ENCODE measurements at places on chromosomes 7 and 10.

DNA sequence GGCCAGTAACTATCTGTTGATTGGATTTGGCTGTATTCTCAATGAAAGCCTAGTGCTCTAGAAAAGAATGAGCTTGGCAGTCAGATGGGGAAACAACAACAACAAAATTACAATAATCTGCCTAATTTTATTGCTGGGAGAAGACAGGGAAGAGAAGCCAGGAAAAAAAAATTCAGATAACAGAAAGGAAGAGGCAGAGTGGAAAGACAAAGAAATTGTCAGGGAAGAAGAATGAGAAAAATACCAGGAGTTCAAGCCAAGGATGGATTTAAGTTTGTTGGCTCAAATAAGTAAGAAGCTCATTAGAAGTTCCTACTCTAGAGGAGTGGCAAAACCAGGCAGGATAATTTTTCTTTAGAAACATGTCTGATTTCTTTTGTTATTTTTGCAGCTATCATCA lies 45.9 kb upstream of the PRKG1 start:
- DNase-seq: no peak

DNA sequence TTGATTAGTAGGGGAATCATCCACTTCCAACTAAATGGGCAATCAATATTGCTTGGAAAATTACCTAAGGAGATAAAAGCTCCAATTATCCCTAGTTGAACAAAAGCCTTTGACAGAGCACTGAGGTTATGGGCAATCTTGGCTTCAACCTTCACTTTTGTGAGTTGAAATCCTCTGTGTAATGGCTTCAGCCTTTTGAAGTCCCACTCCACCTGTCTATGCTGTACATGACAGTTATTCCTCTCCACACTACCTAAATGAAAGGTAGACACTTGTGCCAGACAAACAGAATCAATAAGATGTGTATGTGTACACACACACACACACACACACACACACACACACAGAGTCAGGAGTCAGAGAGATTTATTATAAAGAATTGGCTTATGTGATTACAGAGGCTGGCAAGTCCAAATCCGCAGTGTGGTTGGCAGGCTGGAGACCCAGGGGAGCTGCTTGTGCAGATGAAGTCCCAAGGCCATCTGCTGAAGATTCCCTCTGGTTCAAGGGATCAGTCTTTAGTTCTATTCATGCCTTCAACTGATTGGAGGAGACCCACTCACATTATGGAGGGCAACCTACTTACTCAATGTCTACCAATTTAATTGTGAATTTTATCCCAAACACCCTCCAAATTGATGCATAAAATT lies 164.8 kb upstream of the CDC14C start:
- DNase-seq: no peak

DNA sequence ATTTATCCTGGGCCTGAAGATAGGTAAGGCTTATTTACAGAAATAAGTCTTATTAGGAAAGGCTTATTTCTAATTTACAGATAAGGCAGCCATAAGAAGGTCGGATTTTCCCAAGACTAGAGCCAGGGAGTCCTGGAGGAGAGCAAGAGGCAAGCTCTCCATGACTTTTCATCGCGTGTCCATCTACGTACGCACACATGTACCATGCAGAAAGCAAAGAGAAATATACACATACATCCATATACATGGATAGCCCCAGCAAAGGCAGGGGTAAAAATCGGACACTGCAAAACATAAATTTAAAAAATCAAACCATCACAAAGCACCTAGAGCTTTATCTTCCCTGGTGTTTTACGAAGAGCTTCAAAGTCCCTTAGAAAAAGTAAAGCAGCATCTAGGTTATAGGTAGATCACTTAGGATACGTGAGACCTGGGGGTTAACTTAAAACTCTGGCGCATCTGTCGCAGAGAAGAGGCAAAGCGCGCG lies 25.8 kb upstream of the ZRANB1 start:
- DNase-seq: no peak

DNA sequence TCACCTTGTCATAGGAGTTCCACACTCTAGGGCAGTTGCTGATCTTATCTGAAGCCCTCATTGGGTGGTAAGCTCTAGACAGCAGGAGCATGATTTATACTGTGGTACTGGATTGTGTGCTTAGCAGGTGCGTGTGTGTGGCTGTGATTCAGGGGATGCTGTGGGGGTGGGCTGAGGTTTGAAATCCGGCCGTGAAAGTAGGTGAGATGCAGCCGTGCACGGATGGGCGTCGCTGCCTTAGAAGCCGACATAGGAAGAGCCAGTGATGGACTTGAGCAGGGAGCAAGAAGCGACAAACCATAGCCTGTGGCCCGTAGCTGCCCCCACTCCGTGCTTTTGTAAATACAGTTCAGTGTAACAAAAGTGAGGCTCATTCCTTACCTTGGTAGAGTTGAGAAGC lies 38.2 kb downstream of the PROSER2 start:
- DNase-seq: no peak

- no peak for DNase-seq
Measured at GRCh38 chr7:110417611-110418010, 673.3 kb upstream of the LRRN3 start.

- no peak for DNase-seq
Measured at GRCh38 chr10:30559180-30559579, 70.4 kb downstream of the LYZL2 start.

GRCh38 chr10:99654390-99655175 lies 4.7 kb upstream of the ENTPD7 start:
- no peak for DNase-seq

GRCh38 chr10:106446920-106447319 lies 717.6 kb downstream of the SORCS1 start:
- no peak for DNase-seq

DNA sequence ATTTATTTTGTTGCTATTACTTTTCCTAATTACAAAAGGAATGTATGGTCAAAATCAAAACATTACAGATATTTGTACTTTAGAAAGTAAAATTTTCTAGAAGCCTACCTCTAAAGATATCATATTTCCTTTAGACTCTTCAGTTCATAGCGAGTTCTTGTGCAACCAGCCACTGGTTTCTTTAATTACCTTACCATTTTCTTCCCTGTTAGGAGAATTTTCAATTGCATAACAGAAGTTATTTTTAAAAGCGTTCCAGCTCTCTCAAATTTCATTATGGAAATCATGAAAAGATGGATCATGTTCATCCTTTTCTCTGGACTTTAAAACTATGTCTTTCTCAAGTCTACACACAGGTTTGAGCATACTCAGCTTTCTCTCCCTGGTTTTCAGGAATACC lies 5.0 kb upstream of the TRUB1 start:
- DNase-seq: no peak

DNA sequence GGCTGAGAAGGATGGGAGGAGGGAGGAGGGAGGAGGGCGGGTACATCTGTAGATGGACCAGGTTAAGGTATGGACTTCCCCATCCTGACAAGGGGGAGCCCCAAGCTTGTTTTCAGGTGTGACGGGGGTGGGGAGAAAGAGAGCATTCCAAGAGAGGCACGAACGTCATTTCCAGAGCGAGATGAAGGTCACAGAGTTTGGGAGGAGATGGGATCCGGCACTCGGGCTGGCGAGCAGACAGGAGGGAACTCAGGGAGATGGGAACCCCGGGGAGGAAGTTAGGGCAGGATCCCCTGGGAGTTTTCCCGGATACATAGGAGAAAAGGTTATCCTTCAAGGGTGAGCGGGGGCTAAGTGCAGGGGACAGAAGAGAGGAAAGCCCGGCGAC lies 118.8 kb downstream of the CUX1 start:
- DNase-seq: no peak

DNA sequence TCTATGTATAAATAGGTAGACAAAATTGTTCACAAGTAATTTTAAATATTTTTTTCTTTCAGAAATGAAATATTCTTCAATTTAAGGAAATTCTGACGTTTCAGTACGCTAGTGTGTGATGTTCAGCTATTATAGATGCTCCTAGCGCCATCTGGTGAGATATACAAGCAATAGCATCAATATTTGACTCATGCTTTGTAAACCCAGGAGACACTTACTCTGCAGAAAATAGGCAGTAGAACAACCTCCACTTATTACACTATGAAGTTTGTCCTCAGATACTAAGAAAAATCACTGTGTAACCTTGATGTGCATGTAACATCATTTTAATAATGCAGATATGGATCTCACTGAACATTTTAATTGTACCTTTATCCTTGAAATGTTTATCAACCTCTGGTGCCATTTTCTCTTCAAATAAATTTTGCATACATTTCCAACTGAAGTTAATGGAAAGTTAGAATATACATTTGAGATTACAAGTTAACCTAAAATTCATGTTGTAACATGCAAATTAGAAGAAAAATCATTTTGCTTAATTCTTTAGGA lies 151.5 kb upstream of the FAM3C start:
- no peak for DNase-seq

DNA sequence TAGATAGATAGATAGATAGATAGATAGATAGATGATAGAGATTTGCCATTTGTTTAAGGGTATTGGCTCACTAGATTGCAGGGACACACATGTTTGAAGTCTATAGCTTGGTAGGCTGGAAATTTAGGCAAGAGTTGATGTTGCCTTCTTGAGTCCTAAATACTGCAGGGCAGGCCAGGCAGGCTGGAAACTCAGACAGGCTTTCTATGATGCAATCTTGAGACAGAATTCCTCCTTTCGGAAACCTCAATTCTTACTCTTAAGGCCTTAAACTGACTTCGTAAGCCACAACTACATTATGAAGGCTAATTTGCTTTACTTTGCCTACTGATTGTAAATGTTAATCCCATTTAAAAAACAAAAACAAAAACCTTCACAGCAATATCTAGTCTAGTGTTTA lies 322.9 kb upstream of the AKR1E2 start:
- no peak for DNase-seq

GRCh38 chr7:5088906-5089305 lies 43.2 kb downstream of the RBAK start:
- no peak for DNase-seq

DNA sequence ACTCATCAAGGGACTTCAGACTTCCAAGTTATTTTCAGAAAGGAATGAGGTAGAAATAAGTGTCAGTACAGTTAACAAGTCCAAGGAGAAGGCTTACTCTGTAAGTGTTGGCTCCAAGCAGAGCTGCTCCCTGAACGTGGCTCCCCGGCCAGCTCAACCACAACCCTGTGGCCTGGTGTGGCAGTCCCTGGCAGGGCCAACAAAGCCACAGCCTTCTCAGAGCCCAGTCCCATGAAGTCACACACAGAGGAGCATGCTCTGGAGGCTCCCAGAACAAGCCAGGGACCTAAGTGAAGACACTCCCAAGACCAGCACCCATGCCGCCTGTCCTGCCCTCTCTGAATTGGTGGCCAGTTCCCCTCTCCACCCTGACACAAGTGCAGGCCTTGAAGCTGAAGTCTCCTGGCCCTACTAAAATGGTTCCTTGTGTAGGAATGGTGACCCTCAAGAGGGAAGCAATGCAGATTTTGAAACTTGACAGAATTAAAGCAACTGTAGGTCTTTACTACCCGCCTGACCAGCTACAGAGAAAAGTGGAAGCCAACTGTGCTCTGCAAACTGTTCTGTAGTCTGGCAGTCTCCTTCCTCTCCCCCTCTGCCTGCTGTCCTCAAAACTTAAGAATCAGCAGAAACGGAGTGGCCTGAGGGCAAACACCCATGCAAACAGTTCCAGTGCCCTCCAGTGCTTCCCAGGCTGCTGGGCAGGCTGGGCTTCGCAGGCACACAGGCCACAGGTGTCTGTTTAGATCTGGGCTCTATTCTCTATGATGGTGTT lies 51.1 kb downstream of the NOD1 start:
- no peak for DNase-seq

DNA sequence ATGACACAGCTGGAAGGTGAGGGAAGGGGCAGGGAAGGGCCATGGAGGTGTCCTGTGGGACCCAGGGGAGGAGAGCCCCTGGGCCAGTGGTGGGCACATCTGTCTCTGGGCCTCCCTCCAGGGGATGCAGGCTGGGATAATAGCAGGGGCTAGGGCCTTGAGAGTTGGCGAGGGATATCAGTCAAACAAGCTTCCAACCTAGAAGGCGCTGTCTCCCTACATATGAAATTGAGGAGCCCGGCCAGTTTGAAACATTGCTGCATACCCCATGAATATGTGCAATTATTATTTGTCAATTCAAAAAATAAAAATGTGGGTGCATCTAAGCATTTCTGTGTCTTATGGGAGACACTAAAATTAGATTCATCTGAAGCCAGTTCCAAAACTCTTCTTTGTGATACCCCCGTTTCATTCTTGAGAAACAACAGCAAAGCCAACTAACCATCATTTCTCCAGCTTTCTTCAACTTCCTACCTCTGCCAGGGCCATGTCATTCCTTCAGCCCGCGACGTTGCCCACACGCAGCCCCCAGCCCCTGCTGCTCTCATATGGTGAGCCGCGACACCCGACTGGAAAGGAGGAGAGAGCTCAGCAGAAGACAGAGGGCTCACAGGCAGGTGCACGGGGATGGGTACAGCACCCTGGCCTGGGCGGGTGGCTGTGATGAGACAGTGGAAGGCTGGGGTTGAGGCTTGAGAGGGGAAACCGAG lies 418.7 kb downstream of the GLRX3 start:
- DNase-seq: no peak

DNA sequence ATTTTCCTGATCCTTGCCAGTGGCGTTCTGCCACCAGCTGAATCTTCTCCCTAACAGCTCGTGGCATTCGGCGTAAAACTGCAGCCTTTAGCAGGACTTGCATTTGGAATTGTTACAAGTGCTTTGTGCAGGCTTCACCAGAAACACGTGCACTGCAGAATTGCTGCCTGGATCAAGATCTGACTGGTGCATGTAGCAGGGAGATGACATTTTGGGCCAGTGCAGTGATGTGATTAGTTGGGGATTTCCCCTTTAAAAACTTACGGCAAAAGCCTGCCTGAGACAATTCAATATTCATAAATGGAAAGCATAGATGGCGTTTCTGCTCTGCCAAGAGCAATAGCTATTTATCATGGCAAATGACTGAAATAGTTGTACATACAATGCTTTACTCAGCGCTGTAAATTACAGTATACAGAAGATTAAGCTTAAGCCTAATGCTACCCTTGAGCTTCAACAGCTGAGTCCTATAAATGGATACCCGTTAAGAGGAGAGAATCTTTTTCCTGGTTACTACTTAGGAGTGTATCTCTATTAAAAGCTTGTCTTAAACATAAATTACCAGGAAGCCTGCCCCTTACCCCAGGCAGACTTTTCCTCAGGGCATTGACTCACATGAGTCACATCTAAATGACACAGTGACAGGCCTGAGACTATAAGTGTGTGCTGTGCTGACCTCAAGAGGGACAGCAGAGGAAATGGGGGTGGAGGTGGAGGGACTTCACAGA lies 106.3 kb downstream of the ATXN7L1 start:
- no peak for DNase-seq

DNA sequence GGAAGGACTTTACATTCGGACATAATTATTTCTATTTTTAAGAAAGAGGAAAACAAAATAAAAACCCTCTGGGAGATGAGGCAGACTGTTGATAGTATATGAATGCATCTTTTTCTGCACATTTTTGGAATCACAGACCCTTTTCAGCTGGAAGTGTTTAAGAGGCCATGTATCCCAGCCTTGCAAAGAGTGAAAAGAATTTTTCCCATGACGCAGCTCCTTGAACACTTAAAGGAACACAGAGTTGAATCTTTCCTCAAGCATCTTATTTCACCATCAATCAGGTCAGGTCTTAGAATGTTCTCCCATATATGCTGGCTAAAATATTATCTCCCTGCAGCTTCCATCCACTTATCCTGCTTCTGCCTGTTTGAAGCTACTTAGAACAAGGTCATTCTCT lies 45.9 kb upstream of the PAPSS2 start:
- DNase-seq: no peak
